Activated CD8-positive, alpha-beta memory T cell treated with anti-CD3 and anti-CD28 coated beads, Interleukin-2, amount 50 U/mL, for 48 hours (primary cell): ENCODE measurements at places on chromosomes 3 and 15.
A peak's percentile ranks its signal among the peaks of the same experiment; 100 is the strongest.

DNA sequence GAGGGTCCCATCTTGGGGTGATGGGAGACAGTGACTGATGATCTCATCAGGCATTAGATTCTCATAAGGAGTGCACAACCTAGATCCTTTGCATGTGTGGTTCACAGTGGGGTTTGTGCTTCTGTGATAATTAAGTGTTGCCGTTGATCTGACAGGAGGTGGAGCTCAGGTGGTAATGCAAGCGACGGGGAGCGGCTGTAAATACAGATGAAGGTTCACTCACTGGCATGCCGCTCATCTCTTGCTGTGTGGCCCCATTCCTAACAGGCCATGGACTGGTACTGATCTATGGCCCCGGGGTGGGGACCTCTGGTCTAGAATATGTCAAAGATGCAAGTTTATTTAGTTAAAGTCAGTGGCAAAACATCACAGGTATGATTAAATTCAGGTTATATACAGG lies 8.7 kb downstream of the MEF2A start:
- no peak for DNase-seq

DNA sequence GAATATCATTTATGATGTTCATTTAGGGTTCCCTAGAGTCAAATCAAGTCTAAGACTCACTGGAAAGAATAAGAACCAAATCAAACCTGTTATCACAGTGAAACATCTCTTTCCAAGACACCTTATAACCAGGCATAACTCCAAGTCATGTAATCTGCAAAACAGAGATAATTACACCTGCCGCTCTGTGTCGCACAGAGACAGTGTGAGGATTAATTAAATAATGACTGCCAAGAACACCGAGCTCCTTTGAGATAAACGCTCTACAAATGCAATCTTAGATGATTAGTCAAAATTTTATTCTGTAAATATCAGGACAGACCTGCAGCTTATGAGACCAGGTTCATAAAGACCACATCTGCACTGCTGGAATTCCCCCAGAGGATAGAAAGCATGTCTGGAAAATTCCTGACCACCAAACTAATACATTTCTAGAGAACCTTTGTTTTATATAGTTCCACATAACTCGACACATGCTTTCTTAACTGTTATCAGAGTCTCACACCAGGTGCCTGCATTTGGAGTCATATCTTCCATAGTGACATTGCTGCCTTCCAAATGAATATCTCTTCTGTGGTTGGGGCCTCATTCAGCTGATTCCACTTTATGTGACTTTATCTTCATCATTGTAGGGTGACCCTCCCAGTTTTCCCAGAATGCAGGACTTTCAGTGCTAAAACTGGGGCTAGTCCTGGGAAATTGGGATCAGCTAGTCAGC lies 252.8 kb downstream of the CD47 start:
- DNase-seq, result no peak

GRCh38 chr3:62542185-62542584 lies 168.8 kb upstream of the FEZF2 start:
- no peak for DNase-seq

- DNase-seq, result no peak
Measured at GRCh38 chr15:48559285-48559684, 86.2 kb downstream of the FBN1 start.

DNA sequence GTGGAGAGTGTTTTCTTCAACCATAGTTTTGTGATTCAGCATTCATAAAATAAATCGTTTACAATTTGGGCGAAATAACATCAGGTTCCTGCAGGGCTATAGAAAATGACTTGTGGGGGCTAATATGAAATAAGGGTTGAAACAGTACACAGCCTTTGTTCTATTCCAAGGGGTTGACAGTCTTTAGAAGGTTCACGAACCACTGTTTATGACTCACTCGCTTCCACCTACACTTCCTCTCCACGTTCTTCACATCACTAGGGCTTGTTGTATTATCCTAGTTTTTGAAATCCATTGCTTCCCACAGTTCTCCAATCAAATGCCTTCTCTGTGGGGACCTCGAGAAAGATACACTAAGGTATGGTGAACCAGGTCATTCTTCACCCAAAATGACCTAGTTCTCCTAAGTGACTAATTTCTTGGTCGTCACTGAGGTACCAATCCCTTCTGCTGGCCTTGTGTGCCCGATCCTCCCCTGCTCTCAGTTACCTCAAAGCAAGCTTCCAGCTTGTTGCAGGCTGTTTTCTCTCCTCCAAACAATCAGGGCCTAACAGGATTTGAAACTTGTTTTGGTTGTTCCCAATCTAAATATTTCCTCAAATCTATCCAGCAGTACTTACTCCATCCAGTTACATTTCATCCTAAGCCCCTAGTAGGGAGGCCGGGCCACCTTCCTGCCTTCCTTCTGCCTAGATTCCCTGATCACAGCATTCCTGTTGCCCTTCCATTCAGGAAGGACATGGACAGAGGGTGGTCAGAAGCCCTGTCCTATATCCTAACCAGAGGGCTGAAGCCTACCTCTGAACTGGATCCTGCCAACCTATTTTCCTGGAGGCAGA lies 23.1 kb upstream of the TBL1XR1 start:
- no peak for DNase-seq

DNA sequence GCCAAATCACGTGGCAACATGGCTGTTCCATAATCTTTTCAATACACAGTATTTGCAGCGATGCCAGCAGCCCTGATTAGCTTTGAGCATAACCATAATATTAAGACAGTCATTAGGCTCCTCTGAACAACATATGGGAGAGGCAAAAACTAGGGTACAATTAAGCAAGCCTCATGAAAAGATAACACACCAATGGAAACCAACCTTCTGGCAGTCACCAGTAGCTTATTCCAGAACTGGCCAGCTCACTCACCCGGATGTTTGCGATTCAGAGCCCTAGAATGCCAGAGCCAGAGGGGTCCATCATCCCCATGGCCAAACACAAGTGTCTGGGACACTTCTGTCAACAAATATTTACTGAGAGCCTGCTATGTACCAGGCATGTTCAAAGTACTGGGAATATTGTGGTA lies 48.8 kb upstream of the PLXND1 start:
- no peak for DNase-seq

DNA sequence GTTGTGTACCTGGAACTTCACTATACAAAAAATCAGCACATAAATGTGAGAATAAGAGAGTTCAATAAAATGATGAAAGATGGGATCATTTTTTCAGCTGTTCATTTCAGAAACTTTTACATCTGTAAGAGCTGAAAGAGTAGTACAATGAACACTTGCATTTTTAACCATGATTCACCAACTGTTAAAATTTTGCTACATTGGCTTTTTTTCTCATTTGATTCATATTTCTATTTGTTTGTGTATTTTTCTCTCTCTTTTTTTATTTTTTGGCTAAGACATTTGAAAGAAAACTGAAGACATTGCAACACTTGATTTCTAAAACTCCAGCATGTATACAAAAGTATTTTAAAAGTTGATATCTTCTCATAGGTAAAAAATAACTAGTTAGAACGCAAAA lies 98.3 kb upstream of the CDIN1 start:
- no peak for DNase-seq

DNA sequence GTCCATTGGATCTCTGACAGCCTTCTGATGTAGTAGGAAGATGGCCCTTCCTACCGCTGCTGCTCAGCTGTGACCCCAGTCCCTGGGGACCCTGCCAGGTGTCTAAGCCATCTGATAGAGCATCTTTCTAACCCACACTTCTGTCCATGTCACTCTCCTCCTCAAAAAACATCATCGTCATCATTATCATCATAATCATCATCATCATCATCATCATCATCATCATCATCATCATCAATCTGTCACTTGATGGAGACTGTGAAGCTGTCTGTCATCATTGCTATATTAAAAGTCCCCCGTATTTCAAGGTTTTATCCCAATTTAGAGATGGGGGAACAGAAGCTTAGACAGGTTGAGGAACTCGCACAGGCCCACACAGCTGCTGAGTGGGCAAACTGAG lies 75.1 kb upstream of the SLC6A11 start:
- DNase-seq, result no peak

DNA sequence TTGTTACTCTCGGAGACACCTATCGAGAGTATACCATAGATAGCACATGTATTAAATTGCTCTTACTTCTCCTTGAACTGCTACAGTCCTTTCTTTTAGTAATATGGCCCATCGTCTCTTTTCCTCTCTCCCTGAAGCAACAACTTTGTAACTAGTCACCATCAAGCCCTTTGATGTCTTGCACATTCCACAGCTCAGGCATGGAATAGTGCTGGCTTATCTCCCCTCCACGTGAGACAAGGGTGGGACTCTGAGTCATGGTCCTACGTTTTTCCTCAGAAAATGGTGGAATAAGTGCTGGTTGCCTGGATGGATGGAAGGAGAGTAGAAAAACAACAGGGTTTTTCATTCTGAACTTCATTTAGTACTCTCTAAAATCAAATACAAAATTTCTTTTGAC lies 163.3 kb upstream of the MBNL1 start:
- no peak for DNase-seq

GRCh38 chr3:16467393-16467792 lies 46.1 kb downstream of the RFTN1 start:
- DNase-seq, result peak; percentile 62

GRCh38 chr3:137764001-137764433 lies at the start of gene SOX14:
Gene SOX14, plus strand, starts transcription at chr3:137764315. Its CDS starts 470 bp downstream, at chr3:137764785.
- peak; percentile 49 for DNase-seq

GRCh38 chr15:68818066-68818768 lies 2.5 kb downstream of the ANP32A start:
- no peak for DNase-seq

GRCh38 chr3:78041486-78041885 lies 1001.6 kb downstream of the ROBO2 start:
- no peak for DNase-seq
